ENCODE measurements at places on chromosomes 2 and 18.
A peak's percentile ranks its signal among the peaks of the same experiment; 100 is the strongest.

GRCh38 chr2:231601356-231602229 is 8.9 kb downstream of the TEX44 start:
- peak; percentile 60 for DNase-seq

DNA sequence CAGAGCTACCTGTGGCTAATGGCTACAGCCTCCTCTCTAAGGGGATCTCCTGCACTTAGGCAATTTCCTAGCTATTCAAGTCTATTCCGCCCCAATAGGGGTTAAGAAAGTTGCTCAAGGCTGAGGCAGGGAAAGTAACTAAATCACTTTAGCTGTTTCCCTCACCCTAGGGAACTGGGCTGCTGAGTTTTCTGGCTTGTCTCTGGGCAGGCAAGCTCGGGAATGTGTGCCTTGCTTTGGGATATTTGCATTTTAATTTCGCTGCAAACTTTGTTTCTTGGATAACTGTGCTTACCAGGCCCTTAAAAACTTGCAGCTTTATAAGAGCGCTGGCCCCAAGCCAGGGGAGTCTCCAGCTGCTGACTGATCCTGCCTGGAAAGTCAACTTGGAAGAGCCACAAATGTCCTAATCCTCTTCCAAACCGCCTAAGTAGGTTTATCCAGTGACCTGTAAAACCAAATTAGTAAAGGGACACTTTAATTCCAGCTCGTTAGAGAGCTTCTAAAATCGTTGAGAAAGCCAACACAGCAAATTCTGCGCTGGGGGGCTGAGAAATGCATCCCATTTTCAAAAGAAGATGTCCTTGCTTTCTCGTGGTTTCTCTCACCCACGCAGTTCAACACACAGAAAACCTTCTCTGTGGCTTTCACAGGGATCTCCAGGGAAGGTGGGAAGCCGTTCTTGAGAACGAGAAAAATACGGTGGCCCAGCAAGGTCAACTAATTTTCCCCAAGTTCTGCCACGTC is 59.5 kb upstream of the SP3 start:
- DNase-seq: no peak

- no peak for DNase-seq
Measured at GRCh38 chr2:210584834-210585233, 28.4 kb downstream of the CPS1 start.

GRCh38 chr2:187228986-187229385 is 219.1 kb downstream of the CALCRL start:
- DNase-seq: no peak

GRCh38 chr2:228312172-228312571 is 130.7 kb upstream of the SPHKAP start:
- no peak for DNase-seq

GRCh38 chr2:28074137-28074536 is 183.6 kb downstream of the BABAM2 start:
- no peak for DNase-seq

- DNase-seq: no peak
Measured at GRCh38 chr2:152089238-152089637, 9.6 kb downstream of the CACNB4 start.

GRCh38 chr18:8224576-8224975 is 384.7 kb upstream of the RAB12 start:
- no peak for DNase-seq

DNA sequence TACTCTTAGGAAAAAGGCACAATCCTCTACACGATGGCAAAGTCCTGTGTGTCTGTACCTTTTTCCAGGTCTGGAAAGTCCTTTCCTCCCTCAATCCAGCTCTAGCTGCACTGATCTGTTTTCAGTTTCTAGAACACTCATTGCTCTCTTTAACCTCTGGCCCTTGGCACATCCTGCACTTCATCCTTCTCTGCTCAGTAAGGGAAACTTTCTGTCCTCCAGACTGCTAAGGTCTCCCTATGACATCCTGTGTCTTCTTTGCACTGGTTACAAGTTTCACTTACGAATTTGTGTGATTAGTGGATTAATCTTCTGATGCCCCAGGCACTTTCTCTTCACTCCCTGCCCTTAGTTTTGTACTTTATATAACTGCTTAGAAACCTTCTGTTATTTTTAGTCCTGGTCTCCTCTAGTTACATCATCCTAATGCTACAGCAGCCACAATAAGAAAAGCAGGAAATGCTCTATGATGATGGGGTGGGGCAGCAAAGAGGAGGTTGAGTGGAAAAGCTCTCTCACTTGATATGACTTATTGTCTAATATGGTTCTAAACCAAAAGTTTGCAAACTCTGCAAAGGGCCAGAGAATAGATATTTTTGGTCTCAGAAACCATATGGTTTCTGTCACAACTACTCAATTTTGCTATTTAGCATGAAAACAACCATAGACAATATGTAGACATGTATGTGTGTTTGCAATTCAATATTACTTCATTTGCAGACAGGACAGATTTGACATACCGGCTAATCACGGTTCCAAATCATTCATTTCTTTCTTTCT is 568.2 kb downstream of the THSD7B start:
- DNase-seq: no peak

- DNase-seq: no peak
Measured at GRCh38 chr2:223884399-223884798, 47.0 kb upstream of the AP1S3 start.

GRCh38 chr18:34386803-34387202 is 162.1 kb upstream of the NOL4 start:
- DNase-seq: no peak

- no peak for DNase-seq
Measured at GRCh38 chr2:46352621-46353020, 55.4 kb downstream of the EPAS1 start.

GRCh38 chr18:77495079-77495478 is 245.4 kb downstream of the GALR1 start:
- DNase-seq: no peak

DNA sequence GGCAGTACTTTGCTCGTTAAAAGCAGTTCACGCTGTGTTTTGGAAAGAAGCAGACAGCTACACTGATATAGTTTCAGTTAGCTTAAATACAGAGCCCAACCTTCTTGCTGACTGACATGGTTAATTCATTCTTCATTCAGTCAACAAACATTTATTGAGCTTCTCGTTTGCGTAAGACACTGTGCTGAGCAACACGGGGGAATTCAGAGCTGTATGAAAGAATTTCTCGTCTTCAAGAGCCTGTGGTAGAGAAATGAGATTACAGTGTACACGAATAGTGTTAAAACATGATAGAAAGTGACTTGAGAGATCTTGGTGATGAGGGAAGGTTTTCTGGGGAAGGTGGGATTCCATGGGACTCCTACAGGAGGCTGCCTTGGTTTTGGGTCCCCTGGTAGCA is 44.7 kb downstream of the ADAM23 start:
- no peak for DNase-seq

DNA sequence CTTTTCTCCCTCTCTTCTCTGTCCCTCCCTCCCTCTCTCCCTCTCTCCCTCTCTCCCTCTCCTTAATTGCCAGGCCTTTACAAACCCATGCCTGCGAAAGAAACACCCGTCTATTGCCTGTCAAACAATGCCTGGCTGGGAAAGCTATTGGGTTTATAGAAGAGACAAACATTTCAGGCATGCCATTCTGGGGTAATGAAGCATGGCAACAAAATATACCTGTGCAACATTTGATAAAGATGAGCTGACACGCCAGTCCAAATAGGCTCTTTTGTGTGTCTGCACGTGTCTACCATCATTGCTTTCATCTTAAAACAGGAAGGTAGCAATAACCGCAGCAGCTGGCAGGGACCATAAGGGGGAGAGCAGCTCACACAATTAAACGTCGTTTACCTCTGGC is 282.1 kb downstream of the ZNF516 start:
- DNase-seq: no peak

- no peak for DNase-seq
Measured at GRCh38 chr2:225994748-225995405, 595.4 kb downstream of the NYAP2 start.

- no peak for DNase-seq
Measured at GRCh38 chr18:79962835-79963657, 1.4 kb upstream of the HSBP1L1 start.

DNA sequence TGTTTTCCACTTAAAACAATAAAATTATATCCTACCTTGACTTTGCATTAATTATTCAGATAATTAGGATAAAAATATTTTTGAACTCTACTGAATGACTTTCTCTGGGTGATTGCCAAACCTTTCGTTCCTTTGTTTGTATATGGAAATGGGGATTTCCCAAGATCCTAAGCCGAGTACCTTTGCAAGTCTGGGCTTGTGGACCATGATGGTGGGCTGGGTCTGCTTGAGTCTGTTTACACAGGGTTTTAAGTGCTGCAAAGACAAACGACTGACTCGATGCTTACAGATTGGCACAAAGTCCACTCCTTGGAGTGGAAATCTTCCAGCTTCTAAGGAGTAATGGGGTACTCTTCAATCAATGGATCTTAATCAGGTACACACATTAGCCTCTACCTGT is 659.5 kb downstream of the TSN start:
- no peak for DNase-seq

DNA sequence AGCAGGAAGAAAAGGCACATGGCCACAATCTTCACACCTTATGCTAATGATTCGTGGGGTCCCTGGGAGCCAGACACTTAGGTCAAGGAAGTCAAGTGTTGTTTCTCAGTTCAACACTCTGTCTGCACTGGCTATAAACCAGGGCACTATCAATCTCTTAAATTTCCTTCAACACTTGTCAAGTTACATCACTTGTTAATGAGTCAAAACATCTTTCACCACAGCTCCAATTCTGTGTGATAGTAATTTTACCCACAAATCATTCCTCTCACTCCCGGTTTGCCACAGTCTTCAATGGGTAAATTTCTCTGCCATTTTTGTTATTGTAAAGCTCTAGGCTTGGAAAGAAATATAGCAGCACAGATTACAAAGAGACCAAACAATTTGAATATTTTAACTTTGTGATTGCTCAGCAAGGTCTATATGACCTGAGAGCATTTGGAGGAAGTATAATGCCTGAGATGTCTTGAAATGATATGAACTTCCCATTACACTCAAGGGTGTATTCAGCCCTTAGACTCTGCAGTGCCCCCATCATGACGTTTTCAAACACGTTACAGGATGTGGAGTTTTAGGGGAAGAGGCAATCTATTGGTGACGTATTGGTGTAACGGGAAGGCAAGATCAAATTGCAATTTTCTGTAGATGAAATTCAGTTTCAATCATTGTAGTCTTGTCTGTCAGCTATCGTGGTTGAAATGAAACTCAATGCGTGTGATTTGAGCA is 78.7 kb downstream of the ICOS start:
- no peak for DNase-seq

DNA sequence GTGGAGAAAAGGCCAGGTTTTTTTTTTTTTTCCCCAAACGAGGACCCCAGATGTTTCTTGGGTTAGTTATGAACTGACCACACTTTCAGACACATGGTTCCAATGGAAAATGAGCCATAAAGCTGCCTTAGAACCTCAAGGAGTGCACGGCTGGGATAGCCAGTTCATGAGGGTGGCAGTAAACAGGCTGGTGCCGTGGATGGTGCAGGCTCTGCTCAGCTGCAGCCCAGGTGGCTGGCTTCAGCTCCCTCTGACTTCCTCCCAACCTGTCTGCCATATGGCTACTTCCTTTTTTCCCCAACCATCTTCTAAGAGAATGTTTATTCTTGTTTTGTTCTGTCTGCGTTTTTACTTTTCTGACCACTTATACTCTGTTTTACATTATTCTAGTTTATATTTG is 109.8 kb upstream of the LMAN1 start:
- no peak for DNase-seq

DNA sequence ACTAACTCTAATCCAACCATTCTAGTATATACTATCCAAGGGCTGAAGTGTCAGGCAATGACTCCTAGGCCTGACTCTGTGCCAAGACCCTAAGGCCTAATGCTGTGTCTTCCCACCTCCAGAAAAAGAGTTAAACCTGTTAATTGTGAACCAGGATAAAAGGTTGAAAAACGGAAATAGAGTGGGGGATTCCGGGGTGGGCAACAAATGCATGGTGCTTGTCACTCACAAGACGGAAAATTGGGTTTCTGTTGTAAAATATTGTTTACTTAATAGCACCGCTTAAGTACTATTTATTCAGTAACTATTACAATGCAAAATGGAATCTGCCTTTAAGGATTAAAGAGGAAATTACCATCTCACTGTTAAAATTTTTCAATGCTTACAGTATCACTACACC is 3.2 kb downstream of the STK17B start:
- no peak for DNase-seq

- DNase-seq: no peak
Measured at GRCh38 chr18:48715711-48716361, 177.0 kb downstream of the CTIF start.

- no peak for DNase-seq
Measured at GRCh38 chr2:237202288-237203030, 116.8 kb downstream of the COPS8 start.

DNA sequence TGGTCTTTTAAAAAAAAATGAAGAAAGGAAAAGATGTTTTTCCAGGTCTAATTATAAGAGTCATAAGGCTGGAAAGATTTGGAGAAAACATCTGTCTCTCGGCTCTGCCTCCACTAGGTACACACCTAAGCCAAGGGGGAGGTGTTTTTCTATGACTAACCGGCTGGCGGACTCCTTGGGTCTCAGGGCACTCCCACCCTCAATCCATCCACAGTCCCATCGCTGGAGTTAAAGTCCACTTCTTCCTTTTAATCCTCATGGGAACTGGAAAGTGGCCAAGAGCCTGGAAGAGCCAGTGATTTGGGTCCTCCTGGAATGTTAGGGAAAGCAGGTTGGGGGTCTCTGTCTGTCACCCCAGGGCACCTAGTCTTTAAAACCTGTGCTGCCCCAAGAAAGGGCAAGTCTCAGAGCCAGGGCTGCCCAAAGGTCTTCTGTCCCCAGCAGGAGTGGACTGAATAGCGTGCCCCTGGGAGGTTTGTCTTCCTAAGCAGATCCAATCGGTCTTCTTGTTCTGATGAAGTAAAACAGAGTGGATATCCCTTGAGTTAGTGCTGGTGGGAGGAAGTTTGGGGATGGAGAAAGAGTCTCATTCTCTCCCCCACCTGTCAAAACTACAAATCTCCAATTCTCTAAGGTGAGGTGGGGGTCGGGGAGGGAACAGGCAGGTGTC is 66.4 kb downstream of the MCFD2 start:
- no peak for DNase-seq

DNA sequence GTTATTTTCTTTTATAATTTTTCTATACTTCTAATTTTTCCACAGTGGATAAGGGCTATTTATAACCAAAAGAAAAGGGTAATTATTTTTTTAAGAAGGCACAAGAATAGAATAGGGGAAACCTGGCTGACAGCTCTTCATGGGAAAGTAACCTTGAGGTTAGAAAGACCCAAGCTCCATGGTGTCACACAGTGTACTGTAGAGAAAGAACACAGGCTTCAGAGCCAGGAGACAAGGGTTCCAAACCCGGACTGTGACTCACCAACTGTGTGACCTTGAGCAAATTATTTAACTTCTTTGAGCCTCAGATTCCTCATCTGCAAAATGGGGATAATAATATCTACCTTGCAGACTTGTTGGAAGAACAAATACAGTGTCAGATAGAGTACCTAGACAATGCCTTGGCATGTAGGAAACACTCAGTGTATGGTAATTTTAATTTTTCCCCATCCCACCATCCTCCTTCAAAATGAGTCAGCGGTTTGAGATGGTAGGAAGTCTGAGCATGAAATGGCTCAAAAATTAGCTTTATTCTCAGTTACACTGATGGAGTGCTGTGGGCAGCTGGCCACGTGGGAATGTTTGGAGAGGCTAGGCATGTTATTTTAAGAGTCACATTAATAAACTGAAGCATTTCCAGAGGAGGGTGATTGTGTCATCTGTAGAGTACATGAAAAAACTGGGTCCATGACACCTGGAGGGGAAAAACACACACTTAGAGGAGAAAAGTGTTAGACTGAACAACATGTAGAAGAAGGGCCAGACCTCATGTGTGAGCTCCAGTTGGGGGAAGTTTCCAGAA is 36.7 kb downstream of the TMEM37 start:
- DNase-seq: no peak

GRCh38 chr2:97660044-97660774 is 3.6 kb downstream of the ACTR1B start:
- DNase-seq: no peak

- DNase-seq: no peak
Measured at GRCh38 chr2:18971628-18972027, 382.3 kb upstream of the NT5C1B start.

Data from stimulated activated CD8-positive, alpha-beta memory T cell treated with anti-CD3 and anti-CD28 coated beads, Interleukin-4, amount 100 ng/mL, for 4 hours (primary cell).